ENCODE measurements at places on chromosomes 11 and 22.
A peak's percentile ranks its signal among the peaks of the same experiment; 100 is the strongest.

DNA sequence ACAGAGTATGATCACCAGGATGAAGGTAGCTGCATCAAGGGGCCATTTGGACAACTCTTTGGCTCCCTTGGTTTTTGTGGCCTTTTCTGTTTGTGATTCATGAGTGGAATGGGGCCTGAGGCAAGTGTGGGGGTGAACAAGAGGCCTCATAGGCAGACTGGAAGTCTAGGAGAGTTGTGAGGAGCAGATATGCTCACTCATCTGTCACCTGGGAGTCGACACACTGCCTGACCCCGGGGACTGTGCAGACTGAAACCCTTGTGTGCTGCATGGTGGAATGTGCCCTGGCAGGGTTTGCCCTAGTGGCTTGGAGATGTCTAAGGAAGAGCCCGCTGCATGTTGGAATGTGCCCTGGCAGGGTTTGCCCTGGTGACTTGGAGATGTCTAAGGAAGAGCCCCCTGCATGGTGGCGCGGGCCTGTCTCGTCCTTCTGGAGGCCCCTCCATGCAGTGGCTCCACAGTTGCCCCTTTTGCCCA is 60.0 kb downstream of the MED15 start:
- DNase-seq = peak; percentile 54

DNA sequence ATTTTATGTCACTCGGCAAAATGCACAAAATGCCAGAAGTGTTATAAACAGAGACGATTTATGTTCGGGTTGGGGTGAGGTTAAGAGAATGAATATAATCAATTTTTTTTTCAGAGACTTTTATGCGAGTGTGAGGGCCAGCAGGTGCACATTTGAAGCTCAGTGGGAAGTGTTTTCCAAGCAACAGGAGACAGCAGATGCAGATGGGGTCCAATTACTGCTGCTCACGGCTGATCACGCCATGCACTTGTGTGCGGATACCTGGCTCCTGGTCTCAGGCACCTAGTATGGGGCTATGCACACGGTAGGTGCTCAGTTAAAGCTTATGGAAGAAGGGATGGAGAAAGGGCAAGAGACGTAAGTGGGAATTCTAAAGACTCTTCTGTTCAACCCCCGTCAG is 249.1 kb downstream of the MIAT start:
- no peak for DNase-seq

DNA sequence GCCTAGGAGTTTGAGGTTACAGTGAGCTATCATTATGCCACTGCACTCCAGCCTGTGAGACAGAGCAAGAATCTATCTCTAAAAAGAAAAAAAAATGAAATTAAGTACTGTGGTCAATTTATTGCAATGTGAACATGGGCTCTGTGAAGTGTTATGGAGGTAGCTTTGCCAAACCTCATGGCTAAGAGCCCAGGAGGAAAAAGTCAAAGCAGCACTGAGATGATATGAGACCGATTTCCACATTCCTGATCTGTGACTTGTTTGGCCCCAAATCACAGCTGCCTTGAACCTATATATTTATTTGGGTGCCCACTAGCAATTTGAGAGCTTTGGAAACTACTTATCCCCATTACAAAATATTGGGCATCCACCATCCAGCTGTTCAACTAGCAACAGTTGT is 29.8 kb upstream of the TMEM135 start:
- peak; percentile 96 for DNase-seq

GRCh38 chr11:101586965-101587364 is 3.2 kb upstream of the TRPC6 start:
- no peak for DNase-seq

GRCh38 chr11:27557226-27557625 is 50.7 kb upstream of the LIN7C start:
- DNase-seq = no peak
